ELR (cell line): ENCODE measurements at places on chromosomes 4 and X.

DNA sequence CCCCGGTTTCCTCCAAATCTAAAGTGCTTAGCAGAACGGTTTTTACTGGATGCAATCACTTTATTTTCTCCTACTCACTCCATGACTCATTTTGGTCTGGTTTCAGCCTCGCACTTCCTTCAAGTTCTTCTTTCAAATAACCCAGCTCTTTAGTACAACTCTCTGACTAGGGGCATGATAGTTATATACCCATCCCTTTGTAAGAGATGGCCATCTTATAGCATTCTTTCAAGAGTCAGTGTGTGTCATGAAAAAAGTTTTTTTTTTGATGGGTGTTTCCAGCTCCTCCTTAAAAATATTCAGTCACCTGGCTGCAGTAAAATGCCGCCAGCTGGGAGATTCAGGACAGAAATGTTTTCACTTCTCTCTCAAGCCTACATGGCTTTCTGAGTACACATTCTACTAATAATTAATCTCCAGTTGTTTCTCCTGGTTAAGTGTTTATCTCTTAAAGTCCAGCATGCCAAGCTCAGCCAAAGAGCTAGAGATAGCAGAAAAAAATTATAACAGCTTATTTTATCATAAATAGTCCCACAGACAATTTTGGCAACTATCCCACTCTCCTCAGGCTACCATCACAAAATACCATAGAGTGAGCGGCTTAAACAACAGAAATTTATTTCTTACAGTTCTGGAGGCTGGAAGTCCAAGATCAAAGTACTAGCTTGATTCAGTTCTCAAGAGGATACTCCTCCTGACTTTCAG lies 139.3 kb downstream of the GASK1B start:
- DNase-seq = peak; percentile 27

DNA sequence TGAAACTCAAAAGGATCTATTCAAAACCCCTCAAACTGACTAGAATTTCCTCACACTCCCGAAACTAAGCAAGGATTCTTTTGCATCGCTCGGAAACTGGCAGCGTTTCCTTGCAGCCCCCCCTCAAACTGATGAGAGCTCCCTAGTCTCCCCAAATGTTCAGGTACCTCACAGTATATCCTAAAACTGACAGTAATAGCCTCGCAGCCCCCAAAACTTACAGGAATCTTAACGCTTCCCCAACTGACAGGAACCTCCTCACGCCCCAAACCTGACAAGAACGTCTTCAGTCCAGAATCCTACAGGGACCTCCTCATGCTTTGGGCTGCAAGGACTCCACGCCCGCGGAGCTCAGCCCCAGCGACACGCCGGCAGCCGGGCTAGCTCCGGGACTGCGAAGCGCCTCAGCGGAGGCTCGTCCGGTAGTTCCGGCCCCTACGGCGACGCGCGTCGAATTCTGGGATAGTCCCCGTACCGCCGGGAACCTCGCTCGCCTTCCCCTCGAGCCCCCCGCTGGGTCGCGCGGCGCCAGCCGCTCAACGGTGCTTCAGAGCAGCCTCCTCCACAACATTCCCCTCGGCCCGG lies 640 bp downstream of the PHF8 start:
- DNase-seq = peak; percentile 39

DNA sequence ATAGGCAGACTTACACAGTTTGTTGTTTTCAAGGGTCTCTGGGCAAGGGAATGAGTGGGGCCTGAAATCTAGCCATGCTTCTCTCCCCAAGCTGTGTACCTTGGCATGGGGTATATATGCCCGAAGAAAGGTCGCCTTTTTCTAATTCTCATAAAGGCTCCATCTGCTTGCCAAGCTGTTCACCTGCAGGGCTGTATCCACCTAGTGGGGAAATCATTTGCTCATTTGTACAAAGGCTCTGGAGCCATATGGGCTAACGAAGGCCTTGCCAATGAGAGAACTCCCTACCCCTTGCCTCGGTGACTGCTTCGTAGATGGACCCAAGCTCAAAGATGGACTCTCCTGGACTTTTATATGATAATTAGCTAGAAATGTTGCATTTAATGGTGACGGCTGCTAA lies 1097.0 kb downstream of the PDHA2 start:
- DNase-seq = no peak

DNA sequence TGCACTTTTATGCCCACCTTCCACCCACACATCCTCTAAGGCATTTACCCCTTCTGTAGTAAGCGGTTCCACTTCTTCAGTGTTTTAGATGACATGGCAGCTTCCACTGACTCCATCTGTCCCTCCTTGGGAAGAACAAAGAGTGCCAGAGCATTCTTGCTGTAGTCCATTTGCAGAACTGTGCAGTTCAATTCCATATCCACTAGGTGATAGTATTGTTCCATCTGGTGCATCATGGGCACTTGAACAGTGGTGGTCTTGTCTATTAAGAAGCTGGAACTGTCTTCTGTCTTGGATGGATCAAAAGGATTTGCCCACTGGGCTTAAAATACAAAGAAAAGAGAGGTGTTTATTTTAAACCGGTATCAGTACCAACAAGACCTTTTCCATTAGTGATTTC lies 3.5 kb downstream of the SERPINA7 start:
- DNase-seq = no peak

- DNase-seq = peak; percentile 24
These were observed 53.6 kb downstream of the KLF3 start for GRCh38 chr4:38717604-38718003.
